Amniotic stem cell (primary cell): ENCODE measurements at places on chromosomes 5 and 9.

DNA sequence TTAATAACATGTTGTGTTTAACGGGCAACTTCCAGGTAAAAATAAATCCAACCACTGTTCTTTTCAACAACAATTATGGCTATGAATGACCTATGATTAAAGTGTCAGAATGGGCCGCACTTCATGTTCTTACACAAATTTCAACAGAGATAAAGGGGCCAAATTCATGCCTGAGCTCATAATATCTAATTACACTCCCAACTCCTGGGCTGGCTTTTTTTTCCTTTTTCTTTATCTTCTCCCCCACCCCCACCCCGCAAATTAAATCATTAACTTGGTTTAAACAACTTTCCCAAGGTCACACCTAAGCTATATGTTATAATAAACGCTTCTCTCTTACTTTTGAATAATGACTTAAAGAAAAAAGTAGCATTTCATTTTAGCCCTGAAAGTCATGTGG is 25.8 kb downstream of the ZNF608 start:
- DNase-seq, result no peak

DNA sequence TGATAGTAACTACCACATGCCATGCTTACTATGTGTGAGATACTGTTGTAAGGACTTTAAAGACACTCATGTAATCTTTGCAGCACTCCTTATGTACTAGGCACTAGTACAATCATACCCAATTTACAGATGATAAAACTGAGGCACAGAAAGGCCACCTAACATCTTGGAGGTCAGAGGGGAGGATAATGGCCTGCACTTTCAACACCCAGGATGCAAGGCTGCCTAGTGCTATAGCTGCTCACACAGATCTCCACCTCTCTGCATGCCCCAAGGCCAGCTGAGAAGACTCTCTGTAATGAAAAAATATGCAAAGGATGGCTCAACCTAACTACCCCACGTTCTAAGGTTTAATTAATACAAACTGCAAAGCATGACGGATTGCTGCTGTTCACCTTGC is 57.2 kb downstream of the GNAQ start:
- no peak for DNase-seq

- DNase-seq, result no peak
Observed at GRCh38 chr5:58871648-58872242, 288.9 kb downstream of the RAB3C start.

GRCh38 chr9:130193531-130194377 is 21.6 kb downstream of the NCS1 start:
- DNase-seq, result no peak

DNA sequence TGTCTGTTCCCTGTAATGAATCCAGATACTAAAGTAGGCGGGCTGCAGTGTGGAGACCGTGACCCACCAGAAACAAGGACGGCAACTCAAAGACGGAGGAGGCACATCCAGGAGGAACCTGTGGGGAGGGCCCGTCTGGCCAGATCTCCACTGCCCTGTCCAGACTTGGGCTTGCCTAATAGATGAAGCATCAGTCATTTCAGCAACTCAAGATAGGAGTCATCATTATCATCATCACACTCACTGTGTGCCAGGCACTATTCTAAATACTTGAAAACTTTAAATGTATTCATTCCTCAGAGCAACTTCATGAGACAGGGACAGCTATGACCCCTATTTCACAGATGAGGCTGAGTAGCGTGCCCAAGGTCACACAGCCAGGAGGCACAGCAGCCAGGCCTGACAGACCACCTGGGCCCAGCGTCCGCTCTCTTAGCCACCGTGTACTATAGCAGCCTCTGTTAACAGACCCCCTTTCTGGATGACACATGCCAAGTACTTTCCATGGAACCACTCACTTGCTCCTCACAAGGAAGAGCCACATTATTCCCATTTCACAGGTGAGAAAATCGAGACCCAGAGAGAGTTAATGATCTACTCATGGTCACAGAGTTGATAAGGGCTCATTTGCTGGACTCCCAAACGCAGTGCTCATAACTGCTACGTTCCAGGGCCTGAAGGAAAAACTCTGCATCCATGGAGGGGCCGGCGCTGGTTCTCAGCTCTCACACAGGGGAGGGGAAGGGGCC is 4.9 kb upstream of the IL4 start:
- DNase-seq, result no peak

DNA sequence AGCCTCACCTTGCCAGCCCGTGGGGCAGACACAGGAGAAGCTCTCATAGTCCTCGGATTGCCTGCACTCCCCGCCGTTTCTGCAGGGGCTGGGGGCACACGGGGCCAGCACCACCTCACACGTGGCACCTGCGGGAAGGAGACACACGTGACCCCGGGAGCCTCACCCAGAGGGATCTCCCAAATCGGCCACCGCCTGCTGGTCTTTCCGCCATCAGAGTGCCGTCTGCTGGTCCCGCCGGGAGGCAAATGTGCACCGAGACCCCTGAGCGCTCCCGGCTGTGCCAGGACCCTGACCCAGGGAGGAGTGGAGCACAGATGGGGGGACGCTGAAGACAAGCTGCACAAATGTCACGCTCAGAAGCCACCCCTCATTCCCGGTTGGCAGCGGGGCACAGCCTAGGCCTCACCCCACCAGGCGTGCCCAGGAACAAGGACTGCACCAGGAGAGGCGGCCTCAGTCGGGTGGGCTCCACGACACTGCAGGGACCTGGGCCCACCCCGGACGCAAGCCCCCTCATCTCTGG is 28.4 kb upstream of the SEC16A start:
- no peak for DNase-seq

DNA sequence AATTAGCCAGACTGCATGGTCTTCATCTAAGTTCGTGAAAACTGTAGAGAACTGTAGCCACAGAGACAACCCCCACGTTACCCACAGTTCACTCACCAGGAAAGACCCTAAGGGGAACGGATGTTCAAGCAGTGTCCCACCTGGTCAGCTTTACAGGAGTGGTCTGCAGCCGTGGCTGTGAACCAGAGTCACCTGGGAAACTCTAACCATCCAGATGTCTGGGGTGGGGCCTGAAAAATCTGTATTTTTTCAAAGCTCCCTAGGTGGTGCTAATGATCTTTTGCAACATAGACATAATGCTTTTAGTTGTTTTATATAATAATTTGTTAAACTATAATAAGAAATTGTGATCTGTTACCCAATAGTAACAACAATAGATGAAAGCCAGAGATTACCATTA is 47.7 kb upstream of the ANGPTL2 start:
- DNase-seq, result no peak

DNA sequence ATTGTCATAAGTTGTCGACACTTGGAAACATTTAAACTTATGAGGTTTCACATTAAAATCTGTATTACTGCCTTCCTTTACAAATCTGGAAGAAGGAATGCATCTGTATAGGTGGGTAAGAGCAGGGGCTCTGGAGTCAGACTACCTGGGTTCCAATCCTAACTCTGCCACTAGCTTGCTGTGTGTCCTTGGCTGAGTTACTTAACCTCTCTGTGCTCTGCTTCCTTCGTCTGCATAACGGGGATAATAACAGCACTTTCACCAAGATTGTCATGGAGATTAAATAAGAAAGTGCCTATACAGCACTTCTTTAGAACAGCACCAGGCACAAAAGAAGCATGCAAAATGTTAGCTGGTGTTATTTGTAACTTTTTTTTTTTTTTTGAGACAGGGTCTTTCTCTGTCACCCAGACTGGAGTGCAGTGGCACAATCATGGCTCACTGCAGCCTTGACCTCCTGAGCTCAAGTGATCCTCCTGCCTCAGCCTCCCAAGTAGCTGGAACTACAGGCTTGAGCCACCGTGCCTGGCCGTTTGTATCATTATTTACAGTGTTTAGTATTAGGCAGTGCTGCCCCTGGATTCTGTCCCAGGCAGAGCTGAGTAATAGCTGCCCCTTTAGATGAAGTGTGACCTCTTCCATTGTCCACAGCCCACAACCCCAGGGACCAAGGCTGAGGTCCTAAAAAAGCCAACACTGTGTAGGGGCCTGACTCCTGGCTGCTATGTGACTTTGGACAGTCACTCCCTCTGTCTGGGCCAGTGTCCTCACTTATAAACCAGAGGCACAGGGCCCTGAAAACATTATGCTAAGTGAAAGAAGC is 25.4 kb upstream of the TTLL11 start:
- DNase-seq, result no peak

DNA sequence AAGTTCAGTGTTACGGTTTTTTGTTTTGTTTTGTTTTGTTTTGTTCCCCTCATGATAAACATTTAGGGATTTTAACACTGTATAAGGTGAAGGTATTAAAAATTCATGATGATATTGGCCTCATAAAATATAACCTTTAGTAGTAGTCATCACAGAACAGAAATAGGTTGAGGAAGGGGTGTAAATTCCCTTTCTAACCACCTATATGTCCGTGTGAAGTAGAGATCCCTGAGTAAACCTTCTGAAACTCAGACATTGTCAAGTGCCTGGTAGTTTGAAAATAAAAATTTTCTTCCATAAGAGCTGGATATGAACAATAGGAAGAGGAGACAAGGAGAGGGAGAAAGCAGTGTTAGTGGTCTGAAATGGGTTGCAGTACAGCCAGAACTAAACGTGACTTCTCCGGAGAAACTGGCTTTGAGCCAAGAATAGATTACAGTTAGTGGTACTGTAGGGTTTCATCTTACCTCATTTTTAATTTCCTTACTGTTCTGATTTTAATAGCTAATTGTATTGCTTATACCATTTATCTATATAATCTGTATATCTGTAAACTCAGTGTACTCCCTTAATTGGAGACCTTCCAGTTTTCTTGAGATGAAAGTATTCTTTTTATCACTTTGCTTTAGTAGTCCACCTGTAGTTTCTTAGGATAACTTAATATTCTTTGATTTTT is 18.3 kb downstream of the UGCG start:
- no peak for DNase-seq

- DNase-seq, result peak; percentile 26
Observed at GRCh38 chr5:373710-374602, 52.4 kb downstream of the AHRR start.

DNA sequence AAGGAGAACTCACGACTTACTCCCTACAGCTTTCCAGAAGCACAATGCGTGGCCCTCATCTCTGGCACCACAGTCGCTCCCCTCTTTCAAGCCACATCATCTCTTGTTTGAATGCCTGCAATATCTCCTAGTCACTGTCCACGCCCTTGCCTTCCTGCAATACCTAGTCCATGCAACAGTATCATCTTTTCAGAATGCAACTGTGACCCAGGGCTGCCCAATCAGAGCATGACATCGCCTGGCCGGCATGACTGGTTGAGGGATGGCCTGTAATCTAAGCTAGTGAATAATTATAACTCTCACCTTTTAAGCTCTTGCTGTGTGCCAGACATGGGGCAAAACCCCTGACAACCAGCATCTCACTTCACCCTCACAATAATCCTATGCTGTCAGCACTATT is 52.5 kb upstream of the CPEB4 start:
- no peak for DNase-seq

DNA sequence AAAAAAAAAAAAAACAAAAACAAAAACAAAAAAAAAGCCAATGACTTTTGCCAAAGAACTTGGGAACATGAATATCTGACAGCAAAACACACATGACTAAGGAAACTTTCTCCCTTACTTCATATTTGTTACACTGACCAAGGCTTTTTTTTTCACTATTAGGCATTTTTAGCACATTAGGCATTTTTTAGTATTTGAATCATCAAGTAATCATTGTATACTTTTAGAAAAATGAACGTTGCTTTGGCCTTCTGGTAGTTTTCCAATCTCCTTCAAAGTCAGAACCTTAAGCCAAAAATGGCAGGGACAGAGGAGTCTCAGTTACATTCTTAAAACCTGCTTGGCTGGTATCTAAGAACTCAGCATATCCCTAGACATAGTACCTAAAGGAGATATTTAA is 19.3 kb downstream of the NREP start:
- DNase-seq, result peak; percentile 28

- no peak for DNase-seq
Observed at GRCh38 chr9:79598562-79599345, 27.0 kb downstream of the TLE4 start.

DNA sequence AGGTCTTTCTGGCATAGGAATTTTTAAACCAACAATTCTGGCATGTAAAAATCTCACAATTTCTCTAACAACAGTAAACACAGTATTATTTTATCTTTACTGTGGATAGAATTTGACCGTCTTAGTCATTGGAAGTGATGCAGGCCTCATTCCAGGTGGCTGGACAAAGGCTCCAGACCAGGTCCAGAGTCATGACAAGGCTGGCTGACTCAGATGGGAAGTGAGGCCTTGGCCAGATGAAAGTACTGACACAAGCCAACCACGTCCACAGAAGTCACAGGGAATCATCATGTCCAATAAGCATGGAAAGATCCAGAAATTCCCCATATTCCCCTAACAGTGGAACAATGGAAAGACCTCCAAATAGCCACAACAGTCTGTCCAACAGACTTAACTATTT is 12.4 kb downstream of the SPOCK1 start:
- no peak for DNase-seq

GRCh38 chr5:130520211-130520610 is 615.9 kb downstream of the CHSY3 start:
- DNase-seq, result no peak

- no peak for DNase-seq
Observed at GRCh38 chr5:146390469-146390868, 51.8 kb downstream of the POU4F3 start.

DNA sequence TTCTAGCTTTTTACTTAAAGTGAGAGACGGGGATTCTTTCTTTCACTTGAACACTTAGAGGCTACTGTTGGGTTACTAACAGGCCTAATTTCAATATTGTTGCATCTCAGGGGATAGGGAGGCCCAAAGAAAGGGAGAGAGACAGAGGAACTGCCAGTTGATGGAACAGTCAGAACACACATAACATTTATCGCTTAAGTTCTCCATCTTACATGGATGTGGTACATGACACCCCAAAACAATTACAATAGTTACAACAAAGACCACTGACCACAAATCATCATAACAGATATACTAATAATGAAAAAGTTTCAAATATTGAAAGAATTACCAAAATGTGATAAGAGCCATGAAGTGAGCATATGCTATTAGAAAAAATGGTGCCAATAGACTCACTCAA is 4.3 kb upstream of the RIC1 start:
- DNase-seq, result no peak

DNA sequence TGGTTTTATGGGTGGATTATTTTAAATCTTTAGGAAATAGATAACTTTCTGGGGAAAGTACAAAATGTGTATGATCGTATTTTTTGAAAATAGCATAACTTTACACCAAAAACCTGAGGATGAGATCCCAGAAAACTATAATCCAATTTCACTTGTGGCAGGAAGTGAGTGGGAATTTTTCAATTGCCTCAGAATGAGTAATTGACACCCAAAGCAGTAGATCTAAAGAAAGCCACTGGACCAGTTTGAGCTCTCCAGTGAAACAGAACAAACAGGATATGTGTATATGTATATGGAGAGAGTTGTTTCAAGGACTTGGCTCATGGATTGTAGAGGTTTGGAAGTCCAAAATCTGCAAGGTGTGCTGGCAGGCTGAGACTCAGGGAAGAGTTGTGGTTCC is 109.2 kb upstream of the SHB start:
- no peak for DNase-seq
